ENCODE measurements at places on chromosomes 2 and 18.

DNA sequence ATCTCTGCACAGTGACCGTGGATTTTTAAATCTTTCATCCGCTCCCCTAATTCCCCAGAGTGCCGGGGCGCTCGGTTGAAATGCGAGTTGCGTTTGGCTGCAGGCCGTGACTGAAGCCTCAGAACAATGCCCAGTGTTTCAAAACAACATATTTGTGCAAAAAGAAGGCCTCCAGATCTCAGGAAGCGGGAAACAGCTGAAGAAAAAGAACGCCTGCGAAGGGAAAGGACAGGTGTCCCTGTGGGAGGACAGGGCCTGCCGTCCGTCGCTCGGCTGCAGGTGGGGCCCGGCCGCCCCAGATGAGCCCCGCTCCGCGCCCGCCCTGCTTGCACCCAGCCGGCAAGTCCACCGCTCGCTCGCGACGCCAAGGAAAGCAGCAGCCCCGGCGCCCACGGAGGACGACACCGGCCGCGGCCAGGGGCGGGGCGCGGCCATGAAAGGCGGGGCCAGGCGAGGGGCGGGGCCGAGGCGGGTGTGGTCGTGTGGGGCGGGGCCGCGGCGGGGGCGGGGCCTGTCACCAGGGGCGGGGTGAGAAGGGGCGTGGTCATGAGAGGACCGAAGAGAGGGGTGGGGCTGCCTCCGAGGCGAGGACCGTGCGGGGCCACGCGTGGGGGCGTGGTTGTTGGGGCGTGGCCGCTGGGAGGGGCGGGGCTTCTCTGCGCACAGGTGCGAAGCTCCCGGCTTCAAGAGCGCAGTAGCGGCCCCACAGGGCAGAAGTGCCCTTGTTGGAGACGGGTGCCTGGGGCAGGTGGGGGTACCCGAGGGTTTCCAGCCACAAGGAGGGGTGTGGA lies 17.6 kb upstream of the BOK start:
- no peak for DNase-seq

GRCh38 chr18:23718243-23718720 lies 29.0 kb downstream of the LAMA3 start:
- no peak for DNase-seq

DNA sequence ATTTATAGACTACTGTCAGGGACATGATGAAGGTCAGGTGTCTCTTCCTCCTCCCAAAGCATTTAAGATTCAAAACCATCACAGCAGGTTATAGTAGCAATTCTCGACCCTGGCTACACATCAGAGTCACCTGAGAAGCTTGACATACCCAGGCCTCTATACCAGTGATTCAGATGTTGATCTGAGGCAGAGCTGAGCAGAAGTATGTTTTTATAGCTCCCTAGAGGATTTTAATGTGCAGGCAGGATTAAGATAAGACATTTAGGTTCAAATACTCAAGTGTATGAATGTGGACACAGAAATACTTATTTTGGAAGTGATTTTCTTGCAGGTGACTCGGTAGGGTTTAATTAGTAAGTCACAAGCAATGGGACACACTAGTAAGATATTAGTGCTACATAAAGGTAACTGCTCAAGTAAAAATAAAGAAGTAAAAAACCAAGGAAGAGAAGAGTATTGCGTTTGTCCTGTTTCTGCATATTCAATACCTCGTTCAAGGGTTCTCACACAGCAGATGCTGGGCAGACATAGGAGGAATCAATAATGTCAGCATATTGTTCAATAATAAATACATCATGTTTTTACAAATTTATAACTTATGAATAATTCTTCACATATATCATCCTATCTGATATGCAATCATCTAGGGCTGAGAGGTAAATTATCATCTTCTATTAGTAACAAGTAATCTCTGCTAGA lies 7.0 kb downstream of the GCFC2 start:
- no peak for DNase-seq

DNA sequence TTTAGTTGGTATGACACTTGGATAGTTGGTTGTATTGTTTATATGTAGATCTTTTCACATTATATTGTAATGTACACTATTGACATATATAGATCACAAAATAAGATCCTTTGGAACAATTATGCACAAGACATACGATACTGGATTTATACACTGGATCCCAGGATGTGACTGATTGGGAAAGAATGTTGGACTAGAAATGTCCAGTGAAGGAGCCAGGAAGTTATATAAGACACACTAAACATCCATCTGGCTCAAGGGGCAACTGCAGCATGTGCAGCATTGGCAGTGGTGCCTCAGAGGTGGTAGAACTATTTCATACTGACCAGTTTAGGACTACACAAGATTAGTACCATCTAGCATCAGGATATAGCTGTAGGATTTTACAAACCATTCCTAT lies 104.9 kb downstream of the TRABD2A start:
- no peak for DNase-seq

DNA sequence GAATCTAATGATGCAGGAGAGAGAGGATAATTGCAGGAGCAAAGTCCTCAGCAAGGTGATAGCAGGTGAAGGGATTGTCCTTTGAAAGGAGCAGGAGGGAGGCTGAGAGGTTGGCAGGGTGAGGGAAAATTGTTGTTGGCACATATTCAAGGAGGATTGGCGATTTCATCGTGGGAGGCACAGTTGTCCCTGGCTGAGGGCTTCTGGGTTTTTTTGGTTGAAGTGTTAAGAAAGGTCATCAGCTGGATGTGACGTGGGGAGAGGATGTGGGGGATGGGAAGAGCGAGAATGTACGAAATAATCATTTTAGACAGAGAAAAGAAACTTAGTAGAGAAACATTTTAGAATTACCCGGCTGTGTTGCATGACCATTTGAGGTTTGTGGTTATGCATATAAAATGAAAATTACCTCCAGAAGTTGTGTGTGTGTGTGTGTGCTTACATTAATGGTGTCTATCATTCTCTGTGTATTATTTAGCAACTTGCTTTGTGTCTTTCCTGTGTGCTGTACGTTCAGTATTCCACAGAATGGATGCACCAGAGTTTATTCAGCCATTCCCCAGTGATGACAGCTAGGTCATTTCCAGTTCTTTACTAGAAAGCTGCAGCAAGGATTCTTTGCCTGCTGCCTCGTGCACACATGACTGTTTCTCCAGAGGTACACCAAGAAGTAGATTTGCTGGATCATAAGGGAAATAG lies 67.6 kb downstream of the SDC1 start:
- no peak for DNase-seq

DNA sequence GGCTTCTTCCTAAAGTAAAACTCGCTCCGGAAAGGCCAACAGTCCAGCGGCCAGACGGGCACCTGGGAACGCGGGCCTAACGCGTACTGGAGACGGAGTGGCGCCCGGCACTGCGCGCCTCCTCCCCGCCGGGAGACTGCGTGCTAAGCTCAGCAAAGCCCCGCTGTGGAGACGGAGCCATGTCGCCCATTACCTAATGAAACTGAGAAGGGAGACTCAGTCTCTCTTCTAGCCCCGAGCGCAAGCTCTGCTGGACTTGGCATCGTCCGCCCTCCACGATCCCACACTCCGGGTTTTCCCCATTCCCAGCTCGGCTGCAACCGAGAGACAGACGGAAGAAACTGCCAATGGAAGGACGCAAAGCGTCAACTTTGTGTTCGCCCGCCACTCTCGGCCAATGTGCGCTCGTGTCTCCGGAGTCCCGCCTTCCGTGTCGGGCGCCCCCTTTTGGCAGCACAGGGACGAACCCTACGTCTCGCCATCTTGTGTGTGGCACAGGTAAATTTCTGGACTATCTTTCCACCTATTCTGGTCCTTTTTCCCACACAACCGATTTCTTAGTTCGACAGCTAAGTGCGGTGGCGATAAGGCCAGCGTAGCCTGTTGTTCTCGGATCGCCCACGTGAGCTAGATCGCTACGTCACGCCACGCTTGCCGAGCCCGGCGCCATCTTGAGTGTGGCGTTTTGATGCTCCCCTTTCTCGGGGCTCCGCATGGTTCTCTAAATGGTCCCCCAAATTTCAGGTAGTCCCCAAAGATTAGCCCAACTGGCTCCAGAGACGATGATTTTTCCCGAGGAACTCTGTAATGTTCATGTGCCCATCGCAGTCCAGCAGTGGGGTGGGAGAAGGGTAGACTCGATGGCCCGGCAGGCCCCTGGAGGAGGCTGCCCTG lies 1.3 kb upstream of the PTMA start:
- peak; percentile 93 for DNase-seq

DNA sequence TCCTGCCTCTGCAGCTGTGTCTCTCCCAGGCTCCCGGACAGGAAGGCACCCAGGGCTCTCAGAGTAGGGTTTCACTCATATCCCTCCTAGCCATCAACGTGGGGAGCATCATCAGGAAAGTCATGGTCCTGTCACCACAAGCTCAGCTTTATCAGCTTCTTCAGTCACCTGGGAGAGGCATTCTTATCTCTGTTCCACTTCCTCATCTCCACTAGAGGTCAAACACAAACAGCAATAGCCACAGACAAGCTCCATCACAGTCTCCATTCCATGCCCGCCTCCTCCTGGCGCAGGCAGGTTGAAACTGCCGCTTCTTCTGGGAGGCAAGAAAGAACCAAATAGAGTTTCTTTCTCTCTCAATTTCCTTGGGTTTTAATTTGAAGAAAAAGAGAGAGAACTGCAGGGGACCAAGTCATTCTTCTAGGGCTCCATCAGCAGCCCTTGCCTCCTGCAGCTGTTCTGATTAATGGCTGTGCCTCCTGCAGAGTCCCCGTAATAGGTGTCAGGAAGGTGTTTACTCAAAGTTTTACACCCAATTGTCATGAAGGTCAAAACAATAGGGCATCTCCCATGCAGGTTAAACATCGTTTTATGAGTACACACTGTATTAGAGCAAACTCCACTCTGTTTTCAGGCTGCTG lies 377.9 kb downstream of the TMEM182 start:
- no peak for DNase-seq

DNA sequence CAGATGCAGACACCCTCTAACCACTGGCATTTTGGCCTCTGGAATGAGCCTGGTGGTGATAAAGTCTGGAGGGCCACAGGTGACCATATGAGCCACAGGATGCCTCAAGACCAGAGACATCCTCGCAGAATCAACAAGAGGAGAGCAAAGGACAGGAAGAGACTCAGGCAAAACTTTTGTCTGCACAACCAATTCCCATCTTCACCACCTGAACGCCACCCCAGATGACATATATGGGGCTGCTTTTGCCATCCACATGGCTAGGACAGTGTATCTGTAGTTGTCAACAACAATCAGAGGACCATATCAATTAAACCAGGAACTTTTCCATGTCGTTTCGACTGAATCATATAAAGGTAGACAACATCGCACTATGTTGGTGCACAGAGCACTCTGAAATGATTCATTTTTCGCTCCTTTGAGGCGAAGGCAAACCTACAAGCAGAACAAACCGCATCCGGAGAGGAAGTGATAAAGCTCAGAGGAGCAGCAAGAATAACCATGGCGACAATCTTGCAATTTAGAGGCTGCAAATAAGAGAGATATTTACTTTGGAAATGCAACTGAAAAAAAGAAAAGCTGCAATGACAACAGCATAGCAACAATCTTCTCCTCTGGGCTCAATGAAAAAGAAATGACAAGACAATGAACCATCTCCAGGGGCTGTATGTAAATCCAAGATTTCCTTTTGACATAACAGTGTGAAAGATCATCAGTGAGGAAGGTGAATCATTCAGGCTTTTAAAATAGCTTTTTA lies 204.5 kb downstream of the ARL4C start:
- DNase-seq, result no peak

DNA sequence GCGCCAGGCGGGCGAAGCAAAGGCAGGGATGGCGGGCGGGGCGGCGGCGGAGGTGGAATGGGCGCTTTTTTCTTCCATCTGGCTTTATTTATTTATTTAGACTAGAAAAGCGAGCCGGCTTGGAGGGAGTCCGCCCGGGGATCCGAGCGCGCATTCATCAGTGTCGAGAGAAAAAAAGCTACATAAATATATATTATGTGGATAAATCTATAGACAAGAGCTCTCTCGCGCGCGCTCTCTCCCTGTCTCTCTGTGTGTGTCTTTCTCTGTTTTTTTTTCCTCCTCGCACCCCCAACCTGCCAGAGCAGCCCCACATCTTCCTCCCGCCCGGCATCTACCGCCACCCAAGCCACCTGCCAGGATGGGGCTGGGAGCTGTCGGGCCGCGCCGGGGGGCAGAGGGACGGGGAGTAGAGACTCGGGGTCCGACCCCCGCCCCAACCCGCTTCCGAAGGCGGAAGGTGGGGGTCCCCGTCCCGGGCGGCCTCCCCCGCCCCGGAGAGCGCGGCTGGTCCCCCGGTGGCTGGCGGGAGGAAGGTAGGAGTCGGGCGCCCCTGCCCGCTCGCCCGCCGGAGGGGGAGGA lies 972 bp upstream of the CELF4 start:
- DNase-seq, result no peak

DNA sequence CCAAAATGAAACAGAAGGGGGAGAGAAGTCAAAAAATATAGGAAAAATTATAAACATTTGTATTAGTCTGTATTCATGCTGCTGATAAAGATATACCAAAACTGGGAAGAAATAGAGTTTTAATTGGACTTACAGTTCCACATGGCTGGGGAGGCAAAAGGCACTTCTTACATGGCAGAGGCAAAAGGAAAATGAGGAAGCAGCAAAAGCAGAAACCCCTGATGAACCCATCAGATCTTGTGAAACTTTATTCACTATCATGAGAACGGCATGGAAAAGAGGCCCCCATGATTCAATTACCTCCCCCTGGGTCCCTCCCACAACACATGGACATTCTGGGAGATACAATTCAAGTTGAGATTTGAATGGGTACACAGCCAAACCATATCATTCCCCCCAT lies 79.1 kb downstream of the ZRANB3 start:
- no peak for DNase-seq

DNA sequence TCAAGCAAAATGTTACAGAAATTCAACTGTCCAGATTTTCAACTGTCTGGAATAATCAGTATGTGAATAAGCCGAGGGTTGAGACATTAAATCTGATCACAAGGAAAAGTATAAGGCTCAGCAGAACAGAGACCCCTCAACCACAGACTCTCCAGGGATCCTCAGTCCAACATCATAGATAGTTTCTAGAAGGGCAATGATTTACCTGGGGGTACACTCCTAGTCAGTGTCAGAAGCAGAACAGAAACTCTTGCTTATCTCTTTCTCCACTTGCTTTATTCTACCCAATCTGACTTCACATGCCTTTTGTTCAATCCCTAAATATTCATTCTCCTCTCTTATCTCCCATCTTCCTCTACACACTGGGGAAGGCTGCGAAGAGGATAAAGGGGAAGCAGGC lies 36.4 kb downstream of the ICOS start:
- no peak for DNase-seq

DNA sequence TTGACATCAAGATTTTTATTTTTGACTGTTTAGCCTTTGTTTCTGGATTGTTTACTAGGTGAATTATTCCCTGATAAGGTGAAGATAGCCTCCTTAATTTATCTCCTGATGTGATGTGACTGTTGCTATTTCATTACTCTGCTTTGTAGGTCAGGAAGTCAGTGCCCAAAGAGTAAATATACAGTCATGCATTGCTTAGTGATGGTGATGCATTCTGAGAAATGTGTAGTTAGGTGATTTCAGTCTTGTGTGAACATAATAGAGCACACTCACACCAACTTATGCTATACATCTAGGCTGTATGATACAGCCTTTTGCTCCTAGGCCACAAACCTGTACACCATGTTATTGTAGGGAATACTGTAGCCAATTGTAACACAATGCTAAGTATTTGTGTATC lies 102.4 kb upstream of the THUMPD2 start:
- no peak for DNase-seq

GRCh38 chr2:45746888-45747287 lies 95.4 kb downstream of the PRKCE start:
- DNase-seq, result no peak

Data from NCI-H446 (cell line).